ENCODE measurements at places on chromosomes 13 and 19.

GRCh38 chr19:2887391-2887914 lies 13.3 kb upstream of the ZNF57 start:
- DNase-seq: no peak

DNA sequence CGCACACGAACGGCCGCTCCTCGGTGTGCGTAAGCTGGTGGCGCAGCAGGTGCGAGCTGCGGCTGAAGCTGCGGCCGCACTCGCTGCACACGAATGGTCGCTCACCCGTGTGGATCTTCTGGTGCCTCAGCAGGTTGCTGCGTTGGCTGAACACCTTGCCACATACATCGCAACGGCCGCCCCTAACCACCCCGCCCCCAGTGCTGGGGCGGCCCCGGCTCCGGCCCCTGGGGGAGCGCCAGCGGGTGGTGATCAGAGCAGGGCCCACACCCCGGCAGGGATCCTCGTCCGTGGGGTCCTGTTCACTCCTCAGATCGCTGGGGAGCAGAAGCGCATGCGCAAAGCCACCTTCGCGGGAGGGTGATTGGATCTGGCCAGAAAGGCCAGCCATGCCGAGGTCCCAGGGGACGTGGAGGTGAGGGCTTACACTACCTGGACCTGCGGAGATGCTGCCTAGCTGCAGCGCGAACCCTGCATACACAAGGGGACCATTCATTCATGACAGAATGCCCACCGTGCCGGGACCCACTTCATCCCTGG lies 4.7 kb upstream of the UBE2M start:
- no peak for DNase-seq

- DNase-seq: no peak
Measured at GRCh38 chr19:17719730-17720400, 585 bp downstream of the MAP1S start.

DNA sequence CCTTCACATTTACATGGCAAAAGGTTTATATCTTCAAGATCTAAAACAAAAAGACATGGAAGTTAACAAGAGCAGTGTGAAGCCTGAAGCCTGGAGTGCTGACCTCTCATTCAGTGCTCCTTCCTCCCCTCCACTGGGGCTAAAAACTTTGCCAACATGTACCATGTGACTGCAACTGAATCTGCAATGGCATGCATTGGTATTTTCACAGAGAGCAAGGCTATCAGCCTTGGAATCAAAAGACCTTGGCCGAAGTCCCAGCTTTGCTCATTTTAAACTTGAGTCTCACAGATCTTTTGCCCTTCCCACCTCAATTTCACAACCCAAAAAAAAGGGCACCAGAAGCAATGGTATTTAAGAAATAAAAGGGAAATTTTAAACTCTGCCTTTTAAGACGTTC lies 325.1 kb downstream of the DCT start:
- peak; percentile 44 for DNase-seq

DNA sequence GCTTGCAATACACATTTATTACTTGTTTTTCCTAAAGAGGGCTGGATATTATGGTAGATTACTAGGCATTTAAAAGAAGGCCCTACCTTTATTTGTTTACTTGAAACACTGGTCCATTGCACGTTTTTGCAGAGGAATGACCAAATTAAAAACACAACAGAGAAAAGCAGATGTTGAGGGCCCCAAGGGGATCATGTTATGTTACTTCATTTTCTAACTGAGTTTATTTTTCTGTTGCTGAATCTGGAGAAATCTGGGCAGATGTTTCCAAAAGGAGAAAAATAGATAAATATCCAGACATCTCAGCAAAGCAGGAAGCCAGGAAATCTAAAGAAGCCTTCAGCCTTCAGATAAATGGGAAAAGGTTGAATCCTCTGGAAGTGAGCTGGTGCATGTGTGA lies 353.0 kb downstream of the NDFIP2 start:
- no peak for DNase-seq

DNA sequence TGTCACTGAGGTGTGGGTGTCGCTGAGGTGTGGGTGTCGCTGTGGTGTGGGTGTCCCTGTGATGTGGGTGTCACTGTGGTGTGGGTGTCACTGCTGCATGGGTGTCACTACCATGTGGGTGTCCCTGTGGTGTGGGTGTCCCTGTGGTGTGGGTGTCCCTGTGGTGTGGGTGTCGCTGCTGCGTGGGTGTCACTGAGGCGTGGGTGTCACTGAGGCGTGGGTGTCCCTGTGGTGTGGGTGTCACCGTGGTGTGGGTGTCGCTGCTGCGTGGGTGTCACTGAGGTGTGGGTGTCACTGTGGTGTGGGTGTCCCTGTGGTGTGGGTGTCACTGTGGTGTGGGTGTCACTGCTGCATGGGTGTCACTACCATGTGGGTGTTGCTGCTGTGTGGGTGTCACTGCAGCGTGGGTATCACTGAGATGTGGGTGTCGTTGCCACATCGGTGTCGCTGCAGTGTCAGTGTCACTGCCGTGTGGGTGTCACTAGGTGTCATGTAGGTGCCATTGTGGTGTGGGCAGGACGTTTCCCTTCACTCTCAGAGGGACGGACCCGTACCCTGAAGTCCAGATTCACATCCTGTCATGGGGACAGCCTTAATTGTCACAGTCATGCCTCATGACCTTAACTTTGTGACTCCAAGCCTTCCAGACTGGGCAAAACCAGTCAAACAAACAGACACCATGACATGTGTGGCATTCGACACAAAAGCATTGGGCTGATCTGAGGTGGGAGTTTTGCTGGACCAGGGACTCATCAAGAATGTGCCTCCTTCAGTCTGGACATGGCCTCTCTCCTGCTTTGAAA lies 12.7 kb upstream of the GAS6 start:
- no peak for DNase-seq

- DNase-seq: no peak
Measured at GRCh38 chr19:35608251-35608650, 4.3 kb upstream of the HAUS5 start.

- DNase-seq: no peak
Measured at GRCh38 chr19:558770-559439, 13.5 kb upstream of the BSG start.

- DNase-seq: no peak
Measured at GRCh38 chr13:43831088-43831487, 44.3 kb upstream of the ENOX1 start.

DNA sequence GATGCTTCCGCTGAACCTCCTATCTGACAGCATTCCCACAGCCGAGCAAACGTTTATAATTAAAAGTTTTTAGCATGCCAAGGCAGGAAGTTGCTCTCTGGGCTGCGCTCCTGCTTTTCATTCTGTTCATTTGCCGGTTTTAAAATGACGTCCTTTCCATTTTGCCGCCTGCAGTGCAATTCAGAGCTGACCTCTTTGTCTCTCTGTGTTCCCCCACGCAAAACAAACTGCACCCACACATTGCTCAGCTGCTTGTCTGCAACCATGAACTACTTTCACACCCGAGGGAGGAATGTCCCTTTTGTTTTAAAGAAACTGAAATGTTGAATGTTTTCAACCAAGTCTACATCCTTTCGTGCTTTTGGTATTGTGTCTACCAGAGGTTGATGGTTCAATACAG lies 416.5 kb downstream of the EFNB2 start:
- no peak for DNase-seq

GRCh38 chr13:112962396-112962795 lies 6.6 kb upstream of the MCF2L start:
- no peak for DNase-seq

- no peak for DNase-seq
Measured at GRCh38 chr19:48206397-48207093, 36.1 kb downstream of the ZSWIM9 start.

GRCh38 chr13:23320926-23321534 lies 112.5 kb downstream of the SACS start:
- DNase-seq: no peak

- DNase-seq: no peak
Measured at GRCh38 chr13:101514695-101515275, 62.3 kb downstream of the ITGBL1 start.

GRCh38 chr19:3800996-3801395 lies 14.8 kb upstream of the MATK start:
- no peak for DNase-seq

DNA sequence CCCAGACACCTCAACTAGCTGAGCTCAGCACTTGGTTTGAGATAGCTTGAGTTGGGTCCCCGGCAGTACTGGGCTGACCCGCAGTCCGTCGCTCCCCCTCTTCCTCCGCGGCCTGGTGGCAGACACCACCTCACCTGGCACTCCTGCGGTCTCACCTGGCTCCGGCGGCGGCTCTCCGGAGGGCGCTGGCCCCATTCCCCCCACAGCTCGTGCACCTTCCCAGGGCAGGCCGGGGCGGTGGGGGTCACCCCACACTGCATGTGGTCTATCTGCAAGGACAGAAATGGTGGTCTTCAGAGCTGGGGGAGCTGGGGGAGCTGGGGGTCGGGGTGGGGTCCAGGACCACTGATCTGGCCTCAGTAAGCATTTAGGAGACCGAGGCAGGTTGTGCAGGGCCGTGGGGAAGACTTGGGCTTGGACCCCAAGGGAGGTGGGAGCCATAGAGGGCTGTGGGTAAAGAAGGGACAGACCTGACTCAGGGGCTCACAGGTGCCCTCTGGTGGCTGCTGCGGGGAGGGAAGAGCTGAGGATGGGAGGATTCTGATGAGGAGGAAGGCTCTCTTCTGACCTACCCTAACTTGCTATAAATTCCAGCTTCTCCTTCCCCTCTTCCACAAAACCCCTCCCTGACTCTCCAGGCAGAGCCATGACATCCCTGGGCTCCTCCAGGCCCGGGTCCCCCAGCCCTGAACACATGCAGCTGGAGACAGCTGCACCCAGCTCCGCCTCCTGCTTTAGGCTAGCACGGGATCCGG lies 6.7 kb upstream of the PLIN4 start:
- DNase-seq: no peak

- DNase-seq: no peak
Measured at GRCh38 chr13:36323951-36324566, 22.1 kb downstream of the SPART start.

GRCh38 chr13:111213964-111214726 lies 99.0 kb downstream of the ARHGEF7 start:
- no peak for DNase-seq

- DNase-seq: no peak
Measured at GRCh38 chr19:34490141-34490766, 8.7 kb downstream of the WTIP start.

GRCh38 chr19:53365899-53366493 lies 491 bp downstream of the ZNF525 start:
- DNase-seq: no peak

DNA sequence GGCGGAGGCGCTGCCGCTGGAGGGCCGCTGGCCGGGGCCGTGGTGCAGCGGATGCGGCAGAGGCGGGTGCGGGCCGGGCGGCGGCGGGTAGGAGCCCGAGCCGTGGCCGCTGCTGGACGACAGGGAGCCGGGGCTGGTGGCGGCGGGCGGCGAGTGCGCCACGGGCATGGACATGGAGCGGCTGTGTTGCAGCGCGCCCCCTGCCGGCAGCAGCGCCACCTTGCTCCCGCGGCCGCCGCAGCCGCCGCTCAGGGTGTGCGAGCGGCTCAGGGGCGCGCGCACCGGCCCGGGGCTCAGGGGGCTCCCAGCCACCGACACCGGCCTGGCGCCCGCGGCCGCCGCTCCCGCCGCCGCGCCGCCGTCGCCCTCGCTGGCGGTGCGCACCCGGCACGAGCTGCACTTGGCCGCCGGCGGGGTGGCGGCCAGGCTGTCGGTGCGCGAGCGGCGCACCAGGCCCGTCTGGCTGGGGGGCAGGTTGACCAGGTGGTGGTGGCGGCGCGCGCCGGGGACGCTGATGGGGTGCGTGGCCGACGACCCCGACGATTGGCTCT lies 1.7 kb downstream of the IRS2 start:
- DNase-seq: no peak

DNA sequence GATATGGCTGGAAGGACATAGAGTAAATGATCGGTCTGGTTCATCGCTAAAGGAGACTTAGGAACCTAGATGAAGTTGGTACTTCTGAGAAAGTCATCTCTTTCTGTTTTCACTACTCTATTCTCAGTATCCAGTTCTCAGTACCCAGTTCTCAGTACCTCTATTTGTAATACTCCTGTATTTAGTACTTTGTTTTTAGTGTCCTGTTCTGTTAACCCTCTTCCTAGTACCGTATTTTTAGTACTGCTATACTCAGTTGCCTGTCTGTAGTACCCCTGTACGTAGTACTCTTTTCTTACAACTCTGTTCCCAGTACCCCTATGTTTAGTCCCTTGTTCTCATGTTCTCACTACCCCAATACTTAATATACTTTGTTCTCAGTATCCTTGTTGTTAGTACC lies 1.2 kb downstream of the RFXAP start:
- no peak for DNase-seq

DNA sequence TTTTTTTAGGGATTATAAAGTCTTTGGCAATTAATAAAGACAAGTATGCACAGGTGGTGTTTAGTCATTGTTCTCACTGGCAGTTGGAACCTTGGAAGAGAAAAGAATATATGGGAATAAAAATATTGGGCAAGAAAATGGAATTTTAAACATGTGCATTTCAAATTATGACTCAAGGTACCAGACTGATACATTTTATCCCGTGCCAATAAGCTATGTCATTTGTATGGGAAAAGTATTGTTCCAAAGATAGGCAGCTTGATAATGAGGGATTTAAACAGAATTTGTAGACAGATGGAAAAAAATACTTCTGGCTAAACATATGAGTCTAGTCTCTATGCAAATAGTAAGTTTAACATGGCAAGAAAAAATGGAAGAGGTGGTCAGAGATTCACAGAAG lies 169.5 kb upstream of the UFM1 start:
- no peak for DNase-seq

DNA sequence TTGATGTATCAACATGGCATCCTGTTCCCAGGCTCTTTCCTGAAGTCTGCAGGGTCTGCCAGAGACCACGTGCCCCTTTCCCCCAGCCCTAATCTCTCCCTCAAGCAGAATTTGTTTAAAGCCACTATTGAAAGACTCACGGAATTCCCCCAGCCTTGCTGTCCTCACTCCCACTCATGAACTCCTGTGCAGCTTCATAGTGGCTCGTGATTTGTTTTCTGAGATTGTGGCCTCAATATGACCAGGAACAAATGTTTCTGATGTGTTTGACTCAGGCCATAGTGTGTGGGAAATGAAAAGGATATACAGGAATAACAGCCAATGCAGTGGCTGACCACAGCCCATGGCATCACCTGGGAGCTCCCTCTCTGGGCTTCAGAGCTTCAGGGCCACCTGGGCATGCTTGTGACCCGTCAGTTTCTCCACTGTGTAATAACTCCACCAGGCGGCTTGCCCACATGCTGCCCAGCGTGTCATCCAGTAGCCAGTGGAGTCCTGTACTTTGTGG lies 8.1 kb upstream of the SERPINE3 start:
- no peak for DNase-seq

DNA sequence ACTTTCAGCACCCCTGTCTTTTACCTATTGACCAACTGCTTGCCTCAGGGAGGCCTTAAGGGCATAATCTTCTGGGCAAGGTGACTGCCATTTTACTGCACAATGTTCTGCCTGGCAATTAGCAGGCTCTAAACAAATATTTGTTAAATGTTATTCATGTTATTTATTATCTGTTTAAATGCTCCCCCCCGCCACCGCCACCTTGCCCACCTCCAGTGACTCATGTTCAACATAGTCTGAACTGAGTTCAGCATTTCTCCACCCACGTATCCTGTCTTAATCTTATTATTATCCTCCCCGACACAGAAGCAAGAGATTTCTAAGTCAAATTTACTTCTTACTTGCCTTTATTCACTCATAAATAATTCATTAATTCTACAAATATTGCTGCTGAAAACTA lies 144.8 kb downstream of the LIG4 start:
- no peak for DNase-seq

All from AG04449 (cell line).